ENCODE measurements at places on chromosomes 2 and 18.

DNA sequence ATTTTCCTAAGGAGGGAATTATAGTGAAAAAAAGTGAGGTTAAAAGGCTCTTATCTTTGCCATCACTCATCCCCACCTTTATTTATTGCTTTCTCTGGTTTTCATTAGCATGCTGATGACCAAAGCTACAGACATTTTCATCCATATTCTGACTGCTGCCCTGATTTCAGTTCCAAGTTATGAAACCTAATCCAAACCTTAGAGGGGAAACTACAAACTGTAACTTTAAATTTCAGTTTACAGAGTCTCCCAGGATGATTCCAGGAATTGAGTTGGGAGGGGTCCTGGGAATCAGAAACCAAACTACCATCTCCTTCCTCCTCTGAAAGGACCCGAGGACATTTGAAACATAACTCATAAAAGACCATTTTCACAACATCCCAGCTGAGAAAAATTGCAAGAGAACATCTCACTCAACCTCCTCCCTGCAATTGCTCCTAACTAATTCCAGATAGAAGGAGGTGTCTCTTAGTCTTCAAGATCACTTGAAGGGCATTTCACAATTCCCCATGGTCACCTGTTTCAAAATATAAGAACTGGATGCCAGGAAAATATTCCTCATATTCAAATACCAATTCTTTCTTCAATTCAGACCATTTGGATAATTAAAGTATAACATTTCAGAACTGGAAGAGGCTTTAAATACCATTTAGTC lies 520.6 kb downstream of the TNS1 start:
- no peak for DNase-seq

DNA sequence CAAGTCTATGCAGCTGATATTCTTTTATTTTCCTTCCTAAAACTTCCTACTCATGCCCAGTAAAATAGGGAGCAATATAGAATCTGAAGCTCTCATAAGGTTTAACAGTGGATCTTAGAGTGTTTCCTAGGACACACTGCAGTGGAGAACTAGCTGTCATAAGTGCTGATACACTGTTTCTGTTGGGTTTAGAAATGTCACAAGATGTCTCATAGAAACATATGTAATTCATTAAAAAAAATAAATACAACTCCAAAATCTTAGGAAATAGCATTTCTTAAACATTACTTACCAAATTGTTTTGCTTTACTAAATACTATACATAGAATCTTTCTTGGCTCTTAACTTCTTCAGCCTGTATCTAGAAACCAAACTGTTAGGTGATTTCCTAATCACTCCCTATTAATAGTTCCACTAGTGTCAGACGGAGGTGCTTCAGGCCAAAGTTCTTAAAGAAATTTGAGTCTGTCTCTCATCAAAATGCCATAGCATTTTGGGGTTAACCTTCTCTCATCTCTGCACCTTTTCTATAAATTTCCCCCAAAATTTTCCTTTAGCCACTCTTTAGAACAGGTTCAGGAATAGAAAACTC lies 93.7 kb downstream of the CERKL start:
- no peak for DNase-seq

DNA sequence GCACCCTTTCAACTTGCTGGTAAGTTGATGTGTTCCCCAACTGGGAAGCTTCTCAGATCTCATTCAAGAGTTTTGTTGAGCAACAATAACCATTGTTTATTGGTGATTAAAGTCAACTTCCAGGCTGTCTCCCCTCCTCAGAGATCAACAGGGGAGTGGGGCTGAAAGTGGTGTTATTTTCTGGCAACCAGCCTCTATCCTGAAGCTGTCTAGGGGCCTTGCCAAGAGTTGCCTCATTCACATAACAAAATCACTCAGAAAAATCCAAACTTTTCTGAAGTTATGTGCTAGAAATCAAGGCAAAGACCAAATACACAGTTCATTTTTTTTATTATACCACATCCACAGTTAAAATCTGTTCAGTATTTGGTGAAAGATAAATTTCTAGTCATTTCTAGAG lies 788.4 kb downstream of the LRRTM4 start:
- DNase-seq = no peak

DNA sequence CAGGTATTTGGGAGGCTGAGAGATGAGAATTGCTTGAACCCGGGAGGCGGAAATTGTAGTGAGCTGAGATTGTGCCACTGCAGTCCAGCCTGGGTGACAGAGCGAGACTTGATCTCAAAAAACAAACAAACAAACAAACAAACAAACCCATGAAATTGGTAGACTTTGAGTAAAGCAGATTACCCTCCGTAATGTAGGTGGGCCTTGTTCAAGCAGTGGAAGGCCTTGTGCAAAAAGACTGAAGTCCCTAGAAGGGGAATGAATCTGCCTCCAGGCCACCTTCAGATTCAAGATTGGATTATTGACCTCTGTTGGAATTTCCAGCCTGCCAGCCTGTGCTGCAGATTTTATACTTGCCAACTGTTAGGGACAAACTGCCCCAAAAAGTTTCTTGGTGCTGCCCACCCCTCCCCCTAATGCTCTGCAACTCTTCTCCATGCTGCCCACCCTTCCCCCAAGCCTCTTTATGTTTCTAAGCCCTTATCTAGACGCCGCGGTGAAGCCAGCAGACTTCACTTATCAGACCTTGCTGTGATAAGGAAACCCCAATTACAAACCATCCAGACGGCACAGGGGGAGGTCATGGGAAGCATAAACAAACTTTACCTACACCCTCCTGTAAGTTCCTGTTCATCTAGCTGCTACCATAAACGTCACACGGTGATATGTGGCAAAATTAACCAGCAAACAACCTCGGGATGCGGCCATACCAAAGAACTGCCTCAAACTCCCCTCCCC lies 17.0 kb downstream of the CYP27A1 start:
- no peak for DNase-seq

DNA sequence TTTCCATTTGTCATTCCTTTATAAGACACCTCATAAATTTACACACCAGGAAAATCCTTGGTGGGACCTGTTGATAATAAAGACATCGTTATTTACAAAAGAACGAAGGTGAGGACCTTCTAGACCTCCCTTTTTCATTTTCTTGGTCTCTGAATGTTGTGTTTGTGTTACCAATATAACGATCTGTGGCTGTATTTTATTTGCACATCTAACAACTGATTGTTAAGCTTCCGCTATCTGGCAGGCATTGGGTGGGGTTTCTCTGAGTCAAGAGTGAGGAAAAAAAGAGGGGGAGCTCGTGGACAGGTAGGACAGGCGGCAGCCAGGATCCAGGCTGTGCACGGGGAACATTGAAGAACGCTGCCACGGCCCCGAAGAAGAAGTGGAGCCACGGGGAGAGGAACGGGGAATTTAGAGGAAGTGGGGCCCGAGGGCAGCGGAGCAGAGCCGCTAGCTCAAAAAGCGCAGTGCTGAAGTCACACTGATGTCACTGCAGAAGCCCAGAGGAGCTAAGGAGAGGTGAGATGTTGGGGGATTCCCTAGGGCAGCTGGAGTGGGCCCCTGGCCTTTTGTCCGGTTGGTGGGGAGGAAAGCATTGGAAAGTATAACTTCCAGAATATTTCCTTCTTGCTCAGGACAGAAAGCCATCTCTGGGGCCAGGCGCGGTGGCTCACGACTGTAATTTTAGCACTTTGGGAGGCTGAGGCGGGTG lies 20.9 kb upstream of the DNMT3A start:
- DNase-seq = peak; percentile 37

DNA sequence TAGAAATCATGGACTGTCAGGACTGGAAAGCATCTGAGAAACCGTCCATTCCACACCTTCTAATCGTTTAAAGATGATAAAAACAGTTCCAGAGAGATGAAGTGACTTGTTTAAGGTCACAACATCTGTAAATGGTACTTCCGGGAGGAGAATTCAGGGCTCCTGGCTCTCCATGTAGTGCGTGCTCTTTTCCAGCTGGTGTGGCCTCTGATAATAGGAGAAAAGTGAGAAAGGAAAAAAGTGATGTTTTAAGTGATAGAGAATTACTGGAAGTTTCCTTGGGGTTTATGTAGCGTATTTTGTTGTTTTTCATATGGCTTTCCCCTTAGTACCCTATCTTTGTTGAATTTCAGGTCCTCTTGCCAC lies 663 bp downstream of the C2orf49 start:
- DNase-seq = no peak

DNA sequence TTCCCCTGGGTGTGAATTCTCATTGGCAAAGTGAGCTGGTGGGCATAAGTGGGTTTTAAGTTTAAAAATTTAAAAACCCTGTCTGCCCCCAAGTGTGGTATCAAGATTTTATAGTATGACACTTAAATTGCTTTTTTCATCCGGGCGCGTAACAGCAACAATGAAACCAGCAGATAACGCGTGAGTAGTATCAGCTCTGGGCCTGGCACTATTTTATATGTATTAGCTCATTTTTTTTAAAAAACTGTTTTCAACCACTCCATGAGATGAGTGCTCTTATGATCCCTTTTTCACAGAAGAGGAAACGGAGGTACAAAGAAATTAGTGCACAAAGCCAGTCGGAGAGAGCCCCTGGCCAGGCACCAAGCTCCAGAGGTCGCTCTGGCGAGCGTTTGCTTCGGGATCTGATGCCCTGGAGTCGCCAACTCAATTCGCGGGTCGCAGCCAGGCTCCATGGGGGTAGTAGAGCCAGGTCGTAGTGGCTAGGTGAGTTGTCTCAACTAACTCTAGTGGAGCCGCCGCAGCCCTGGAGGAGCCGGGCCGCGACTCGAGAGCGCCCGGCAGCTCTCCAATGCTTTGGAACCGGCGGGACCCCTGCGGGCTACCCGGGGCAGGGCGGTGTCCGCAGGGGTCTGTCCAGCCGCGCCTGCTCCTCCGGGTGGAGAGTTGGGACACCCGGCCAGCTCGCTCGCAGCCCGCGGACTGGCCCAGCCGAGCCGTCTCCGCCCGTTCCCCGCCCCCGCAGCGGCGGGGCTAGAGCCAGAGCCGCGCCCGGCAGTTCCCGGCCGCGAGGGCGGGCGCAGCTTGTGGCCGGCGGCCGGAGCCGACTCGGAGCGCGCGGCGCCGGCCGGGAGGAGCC lies at the start of gene IL1R1:
TSS of gene IL1R1 (plus strand) at position 777 of the 859 bp plus-strand sequence. CDS start 14,979 bp downstream, outside the sequence.
- peak; percentile 3 for DNase-seq

DNA sequence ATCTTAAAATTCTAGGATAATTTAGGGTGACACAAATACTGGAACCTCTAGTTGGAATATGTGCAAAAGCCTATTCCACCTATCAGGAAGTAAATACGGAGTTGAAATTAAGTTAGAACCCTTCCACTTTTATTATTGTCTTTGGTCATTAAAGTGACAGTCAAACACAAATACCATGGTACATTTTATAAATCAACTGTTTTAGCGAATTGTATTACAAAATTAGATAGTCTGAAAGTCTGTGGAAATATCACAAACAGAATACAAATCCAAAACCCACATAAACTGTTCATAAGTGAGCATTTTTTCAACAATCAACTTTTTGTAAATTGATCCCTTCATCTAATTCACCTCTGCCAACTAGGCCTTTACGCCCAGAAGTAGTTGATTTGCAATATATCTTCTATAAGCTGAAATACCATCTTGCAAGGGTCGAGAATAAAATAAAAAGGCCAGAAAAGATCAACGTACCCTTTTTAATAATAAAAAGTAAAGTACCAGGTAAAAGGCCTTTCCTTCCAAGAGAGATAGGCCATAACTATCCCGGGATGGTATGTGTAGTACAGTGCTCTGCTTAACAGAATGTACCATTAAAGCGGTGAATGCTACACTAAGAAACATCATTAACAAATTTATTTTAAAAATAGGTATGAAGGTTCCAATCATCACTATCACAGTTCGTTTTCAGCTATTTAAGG lies 1.3 kb downstream of the USP34 start:
- no peak for DNase-seq
